ENCODE measurements at places on chromosomes 16 and 17.

DNA sequence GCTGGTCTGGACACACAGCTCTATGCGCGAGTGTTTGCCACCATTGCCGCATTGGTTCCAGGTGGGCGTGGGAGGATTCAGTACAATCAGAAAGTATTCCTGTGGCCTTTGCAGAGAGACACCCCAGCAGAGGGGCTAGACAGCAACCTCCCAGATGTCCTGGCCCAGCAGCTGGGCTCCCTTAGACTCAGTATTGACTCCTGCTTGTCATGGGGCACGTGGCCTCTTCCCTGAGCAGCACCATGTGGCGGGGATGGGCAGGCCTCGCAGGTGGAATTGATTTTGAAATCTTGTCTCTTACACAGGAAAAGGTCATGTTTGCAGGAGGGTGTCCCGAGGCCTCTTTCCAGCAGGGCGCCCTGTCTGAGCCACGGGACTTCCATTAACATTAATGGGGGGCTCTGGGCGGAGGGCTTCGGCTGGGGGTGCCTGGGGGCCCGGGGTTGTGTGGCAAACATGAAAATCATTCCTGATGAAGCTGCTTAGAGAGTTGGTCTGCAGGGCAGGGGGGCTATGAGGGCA, 96.4 kb downstream of the C16orf78 start:
- DNase-seq: no peak

DNA sequence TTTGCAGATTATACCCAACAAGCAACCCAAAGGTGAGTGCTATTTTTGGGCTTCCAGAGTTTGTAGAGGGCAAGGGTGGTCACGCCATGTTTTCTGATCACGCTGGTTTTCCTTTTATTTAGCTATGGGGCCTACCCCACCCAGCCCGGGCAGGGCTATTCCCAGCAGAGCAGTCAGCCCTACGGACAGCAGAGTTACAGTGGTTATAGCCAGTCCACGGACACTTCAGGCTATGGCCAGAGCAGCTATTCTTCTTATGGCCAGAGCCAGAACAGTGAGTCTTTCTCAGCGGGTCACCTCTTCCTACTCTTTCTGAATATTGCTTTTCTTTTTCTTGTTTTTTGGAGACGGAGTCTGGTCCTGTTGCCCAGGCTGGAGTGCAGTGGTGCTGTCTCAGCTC, 2.5 kb downstream of the FUS start:
- no peak for DNase-seq

GRCh38 chr17:82376042-82376730, 4.6 kb downstream of the UTS2R start:
- DNase-seq: no peak

DNA sequence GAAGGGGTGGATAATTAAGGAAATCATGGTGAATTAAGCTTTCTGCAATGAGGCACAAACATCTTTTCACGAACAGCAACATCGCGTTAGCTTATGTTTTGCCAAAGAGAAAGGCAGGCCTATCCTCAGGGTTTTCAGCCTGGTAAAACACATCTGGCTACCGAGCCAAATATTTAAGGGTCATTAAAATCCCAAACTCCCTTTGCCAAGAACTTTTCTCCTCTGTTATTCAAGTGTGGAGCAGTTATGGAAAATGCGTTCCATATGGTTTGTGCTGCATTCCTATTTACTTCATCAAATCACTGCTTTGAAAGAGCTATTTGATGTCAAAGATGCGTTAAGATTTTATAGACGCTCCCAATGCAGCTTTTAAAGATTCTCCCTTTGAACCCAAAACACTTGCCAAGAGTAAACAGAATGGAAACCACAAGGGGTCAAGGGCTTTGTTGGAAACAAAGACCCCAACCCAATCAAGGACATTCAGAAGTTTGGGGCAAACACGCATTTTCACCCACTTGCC, 308.3 kb upstream of the CDH5 start:
- no peak for DNase-seq

DNA sequence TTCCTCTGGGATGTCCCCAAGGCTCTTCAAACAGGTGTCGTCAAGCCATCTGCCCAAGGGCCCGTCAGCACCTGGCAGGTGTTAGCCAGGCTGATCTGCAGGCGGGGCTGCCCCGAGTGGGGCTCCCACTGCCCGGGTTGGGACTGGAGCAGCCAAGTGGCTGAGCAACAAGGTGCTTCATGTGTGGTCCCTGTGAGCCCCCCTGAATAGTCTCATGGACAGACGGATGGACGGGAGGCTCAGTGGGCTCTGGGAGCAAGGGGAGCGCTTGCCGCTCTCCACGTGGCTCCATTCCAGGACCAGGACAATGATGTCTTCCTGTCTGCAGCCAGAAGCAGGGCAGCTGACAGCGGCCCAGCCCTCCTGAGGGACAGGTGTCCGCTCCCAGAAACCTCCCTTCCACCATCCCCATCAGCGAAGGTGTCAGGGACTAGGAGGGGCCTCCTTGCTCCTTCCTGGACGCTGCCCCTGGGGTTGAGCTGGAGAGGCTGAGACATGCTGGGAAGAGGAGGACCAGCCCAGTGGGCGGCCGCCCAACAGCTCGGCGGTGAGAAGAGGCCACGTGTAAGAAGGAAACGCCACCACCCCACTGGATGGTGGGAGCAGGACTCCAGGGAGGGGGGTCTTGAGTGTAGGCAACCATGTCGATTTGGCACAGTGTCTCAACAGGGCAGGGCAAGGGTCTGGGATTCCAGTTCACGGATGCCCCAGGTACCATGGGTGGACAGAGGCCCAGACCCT, 9.6 kb downstream of the SNAI3 start:
- DNase-seq: no peak

DNA sequence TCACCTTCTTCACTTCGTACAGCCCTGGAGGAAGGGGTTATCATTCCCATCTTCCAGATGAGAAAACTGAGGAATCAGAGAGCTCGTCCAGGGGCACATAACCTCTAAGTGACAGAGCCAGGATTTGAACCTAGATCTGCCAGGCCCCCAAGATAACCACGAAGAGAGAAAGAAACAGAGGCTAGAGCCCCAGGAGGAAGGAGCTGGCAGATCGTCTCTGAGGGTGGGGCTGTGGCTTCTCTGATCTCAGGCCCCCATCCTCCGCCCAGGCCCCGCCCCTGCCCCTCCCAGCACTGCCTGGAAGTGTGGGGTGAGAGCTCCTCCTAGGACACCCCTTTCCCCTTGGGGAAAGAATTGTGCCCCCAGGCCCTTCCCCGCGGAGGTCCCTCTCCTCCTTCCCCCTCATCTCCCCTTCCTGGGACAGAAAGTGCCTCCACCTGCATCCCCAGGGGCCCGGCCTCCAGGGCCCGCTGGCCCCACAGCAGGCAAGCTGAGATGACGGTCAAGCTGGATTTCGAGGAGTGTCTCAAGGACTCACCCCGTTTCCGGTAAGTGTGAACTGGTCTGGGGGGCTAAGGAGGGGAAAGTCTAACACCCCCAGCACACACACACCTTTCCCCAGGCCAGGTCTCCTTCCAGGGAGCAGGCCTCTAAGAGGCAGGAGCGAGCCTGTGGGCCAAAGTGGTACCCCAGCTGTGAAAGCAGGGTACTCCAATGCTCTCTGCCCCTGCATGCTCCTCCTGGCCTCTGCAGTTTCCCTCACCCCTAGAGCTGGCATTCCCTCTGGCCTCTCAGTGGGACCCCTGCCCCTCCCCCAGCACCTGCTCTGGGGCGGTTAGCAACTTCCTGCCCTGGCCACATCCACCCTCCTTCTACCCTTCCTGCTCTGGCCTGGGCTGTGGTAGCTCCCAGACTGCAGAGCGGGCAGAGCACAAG, at the start of gene ACAP1:
TSS of gene ACAP1 (plus strand) at position 290 of the 936 bp plus-strand sequence. CDS start at position 496, 206 bp downstream.
- DNase-seq: peak; percentile 76

DNA sequence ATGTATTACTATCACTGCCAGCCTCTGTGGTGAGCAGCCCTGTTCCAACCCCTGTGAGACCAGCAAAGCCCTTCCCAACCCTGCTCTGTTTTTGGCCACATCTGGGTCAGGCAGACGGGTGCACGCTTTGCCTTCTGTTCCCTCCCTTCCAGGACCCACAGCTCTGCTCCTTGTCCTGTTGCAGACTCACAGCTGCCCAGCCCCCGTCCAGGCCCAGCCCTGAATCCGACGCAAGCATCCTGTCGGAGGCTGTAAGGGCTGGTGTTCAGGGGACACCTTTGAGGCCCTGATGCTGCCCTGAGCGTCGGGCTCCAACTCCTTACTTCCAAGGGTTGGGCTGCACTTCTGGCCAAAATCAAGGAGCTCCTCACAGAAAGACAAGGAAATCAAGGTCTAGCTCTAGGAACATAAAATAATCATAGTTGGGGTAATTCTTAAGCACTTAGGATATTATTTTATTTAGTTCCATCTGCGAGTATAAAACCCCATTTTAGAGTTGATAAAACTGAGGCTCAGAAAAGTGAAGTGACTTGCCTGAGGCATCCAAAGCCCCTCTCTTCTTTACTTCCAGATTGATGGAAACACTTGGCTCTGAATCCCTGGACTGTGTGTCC, 14.3 kb upstream of the SRCIN1 start:
- DNase-seq: no peak

GRCh38 chr17:48578616-48579470, 693 bp upstream of the HOXB4 start:
- DNase-seq: no peak

DNA sequence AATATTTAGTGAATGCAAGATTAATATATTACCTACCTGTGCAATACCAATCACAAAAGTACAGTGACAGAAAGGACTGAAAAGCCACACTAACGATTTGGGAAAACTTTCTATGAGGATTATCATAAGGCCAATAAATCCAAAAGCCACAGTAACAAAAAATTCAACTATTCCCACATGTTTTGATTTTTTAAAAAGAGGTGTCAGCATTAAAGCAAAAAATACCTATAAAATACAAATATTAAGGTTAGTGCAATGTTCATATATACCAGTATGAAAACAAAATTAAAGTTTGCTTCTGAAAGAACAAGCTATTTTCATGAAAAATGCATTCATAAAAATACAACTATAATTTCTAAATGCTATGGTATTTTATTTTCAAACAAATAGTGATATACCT, 24.3 kb downstream of the ABCA5 start:
- DNase-seq: no peak

DNA sequence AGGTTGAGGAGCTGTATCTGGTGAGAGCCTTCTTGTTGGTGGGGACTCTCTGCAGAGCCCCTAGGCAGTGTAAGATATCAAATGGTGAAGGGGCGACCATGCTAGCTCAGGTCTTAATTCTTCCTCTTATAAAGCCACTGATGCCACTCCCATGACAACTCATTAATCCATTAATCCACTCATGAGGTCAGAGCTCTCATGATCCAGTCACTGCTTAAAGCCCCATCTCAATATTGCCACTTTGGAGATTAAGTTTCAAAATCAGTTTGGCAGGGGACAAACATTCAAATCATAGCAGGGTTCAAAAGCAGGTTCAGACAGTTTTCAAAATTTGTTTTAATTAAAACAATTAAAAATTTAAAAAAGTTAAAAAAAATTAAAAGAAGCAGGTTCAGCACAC, 13.1 kb upstream of the SPECC1 start:
- DNase-seq: no peak

DNA sequence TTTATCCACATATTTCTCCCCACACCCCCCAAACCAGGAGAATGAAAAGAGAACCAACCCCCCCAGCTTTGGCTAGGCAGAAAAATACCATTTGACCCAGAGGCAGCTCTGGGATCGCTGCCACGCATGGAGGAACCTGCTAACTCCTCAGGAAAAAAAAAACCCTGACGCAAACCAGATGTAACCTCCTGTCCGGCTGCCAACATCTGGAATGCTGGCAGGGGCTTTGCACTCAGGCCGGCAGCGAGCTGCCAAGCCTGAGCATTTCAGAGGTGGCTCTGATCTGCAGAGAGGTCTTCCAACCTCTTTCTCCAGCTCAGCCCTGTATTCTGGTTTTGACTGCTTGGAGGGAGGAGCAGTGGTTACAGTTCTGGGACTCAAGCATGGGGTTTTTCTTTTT, 8.2 kb downstream of the IGFBP4 start:
- no peak for DNase-seq

DNA sequence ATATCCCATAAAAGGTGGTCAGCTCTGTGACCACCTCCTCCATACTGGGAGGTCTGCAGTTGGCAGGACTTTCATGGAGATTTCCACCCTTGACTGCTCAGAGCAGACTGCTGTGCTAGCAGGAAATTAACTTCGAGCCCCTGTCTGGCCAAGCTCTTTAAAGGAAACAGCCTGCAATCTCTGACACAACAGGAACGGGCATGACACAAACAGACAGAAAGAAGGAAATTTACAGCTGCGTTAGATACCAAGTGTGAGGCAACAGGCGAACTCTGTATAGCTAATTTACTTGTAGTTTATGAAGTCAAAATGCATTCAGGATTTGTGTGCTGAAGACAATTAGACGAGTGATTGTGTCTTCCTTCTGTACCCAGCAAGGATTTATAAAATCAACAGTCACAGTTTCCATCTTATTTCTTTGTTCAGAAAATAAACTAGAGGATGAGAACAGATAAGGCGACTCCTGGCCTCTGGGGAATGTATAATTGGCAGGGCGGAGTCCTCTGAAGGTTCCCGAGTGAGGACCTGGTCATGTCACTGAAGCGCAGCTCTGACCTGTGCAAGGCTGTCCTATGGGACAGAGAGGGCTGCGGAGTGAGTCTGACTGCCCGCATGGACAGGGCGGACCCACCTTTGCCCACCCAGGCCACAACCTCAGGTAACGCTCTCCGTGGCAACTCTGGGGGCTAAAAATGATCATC, 16.1 kb downstream of the WIPI1 start:
- DNase-seq: no peak

DNA sequence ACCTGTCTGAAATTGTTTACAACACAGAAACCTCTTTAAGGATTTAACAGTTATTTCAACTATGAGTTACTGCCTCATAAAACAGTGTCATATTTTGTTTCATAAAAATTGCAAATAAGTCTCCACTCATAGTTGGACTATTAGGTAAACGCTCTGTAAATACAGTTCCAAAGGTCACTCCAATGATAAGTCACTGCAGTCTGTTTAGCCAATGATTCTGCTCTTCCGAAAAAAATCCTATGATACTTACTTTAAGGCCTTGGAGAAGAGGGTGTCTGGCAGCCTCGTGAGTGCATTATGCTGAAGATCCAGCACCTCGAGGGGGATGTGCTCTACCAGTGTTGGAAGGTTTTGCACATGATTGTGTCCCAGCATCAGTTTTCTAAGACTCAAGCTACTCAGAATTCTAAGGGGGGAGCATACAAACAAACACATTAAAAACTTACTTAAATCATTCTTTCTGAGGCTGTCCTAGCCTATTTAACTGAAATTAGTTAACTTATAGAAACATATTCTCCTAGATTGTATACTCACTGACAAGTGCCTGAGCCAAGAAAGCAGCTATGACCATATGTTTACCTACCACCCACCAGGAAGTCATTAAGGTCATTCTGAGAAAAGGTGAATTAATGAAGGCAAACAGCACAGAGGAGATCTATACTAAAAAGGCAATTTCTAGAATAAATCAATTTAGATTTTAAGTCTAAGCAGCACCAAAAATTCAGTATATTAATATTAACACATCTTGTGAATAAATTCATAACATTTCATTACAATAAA, 41.1 kb downstream of the MARVELD3 start:
- no peak for DNase-seq

GRCh38 chr16:2147981-2148671, at the start of gene RAB26:
Gene RAB26, plus strand, starts transcription at chr16:2148625. Its CDS starts 159 bp downstream, at chr16:2148784.
- peak; percentile 32 for DNase-seq

DNA sequence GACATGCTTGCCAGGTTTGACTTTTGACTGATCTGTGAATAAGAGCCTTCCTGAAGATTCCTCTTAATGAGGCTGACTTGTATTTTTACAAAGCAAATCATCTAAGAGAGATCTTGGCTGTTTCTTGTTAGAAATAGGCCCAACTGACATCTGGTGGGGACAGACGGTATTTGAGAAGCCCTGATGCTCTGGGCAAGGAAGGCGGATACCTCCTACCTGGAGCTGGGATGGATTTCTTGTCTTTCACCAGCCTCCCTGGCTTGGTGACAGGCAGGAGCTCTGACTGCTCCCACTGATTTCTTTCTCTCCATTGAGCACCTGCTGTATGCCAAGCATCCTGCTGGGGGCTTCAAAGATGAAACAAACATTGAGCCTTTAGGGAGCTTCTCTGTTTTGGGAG, 40.4 kb downstream of the AKAP1 start:
- no peak for DNase-seq

Measured in activated gamma-delta T cell treated with anti-CD3 and anti-CD28 coated beads, Interleukin-2, amount 50 U/mL, for 16 hours (primary cell).